ENCODE measurements at places on chromosomes 7 and 10.

DNA sequence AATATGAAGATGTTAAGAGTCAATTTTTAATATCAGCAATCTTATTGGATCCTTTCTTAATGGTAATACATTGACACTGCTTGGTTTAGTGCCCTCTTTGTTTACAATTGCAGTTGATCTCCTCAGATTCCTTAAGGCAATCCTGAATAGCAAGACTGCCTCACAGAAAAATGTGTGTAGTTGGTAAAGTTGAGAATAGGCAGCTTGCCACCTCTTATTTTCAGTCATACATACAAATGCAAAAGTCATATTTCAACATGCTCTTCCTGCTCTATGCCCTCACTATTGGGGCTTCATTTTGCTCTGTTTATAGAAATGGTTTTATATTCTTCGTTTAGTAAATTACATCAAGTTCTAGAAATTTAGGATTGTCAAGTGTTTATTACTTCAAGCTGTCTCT lies 661.1 kb upstream of the ANKRD30A start:
- DNase-seq = no peak

GRCh38 chr10:53893061-53893460 lies 908.0 kb downstream of the PCDH15 start:
- DNase-seq = no peak

DNA sequence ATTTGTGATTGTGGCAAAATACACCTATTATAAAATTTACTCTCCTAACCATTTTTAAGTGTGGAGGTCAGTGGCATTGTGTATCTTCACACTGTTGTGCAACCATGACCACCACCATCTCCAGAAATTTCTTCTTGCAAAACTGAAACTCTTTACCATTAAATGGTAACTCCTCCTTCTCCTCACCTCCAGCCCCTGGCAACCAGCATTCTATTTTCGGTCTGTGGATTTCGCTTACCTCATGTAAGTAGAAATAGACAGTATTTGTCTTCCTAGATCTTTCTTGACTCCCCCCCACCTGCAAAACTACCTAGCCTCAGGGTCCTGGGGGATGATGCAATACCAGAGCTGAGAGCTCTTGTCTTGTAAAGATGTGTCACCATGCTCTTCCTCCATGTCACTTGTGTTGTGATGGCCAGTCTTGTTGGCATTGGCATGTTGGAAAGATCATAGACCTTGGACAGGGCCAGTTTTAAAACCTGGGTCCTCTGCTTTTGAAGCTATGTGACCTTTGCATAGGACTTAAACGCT lies 71.1 kb upstream of the EMX2 start:
- DNase-seq = no peak

GRCh38 chr7:34107276-34107675 lies 201.9 kb downstream of the BMPER start:
- DNase-seq = no peak

DNA sequence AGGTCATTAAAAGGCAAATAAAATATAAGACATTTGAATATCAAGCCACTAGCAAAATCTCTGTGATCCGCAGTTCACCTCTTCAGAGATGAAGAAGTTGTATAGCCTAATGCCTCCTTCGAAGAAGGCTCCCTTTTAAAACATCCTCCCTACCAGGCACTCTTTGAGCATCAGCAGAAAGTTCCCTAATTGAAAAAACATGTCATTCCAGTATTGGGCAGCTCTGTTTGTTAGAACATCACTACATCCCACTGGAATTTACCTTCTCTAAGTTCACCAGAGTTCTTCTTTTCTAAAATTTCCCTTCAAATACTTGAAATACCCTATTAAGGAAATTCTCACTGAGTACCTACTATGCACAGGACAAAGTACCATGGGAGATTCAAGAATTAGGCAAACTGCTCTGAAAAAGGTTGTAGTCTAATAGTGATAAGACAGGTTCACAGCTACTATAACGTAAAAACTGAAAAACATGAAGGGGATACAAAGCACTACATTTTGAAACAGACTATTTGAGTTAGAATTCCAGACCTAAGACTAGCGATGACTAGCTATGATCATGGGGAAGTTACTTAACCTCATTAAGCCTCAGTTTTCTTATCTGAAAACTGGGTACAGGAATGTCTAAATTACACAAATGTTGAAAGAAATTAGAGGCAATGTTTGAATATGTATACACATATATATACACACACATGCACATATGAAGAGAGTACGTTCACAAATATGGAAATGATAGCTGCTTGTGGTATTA lies 128.7 kb downstream of the ELAPOR2 start:
- DNase-seq = no peak
